ENCODE measurements at places on chromosomes 12 and 14.
A peak's percentile ranks its signal among the peaks of the same experiment; 100 is the strongest.

GRCh38 chr14:79011091-79011919 lies 841.1 kb downstream of the NRXN3 start:
- no peak for DNase-seq

DNA sequence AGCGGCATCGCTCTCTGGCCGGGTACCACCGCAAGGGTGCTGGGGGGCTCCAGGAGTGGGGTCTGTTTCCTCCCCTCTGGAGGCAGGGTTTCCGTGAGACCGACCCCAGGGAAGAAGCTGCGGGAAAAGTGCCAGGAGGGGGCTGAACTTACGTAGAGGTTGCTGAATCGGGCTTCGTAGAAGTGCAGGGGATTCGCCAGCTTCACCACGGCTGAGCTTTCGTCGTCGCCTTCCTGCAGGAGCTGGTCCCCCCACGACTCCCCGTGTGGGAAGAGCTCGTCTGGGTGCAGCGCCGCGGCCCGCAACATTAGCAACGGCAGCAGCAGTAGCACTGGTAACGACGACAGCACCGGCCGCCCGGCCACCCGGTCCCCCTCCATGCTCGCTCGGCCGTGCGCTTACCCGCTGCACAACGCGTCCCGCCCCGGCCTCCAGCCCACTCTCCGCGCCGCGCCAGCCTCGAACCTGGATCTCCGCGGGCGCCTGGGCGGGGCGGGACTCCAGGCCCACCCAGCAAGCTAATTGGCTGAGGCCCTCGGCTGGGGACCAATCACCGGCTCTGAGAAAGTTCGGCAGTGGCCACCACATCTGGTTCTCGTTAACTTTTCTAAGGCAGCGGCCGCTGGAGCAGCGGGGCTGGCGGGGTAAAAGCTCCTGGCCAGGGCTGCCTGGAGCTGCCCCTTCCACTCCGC lies at the start of gene NID2:
NID2 (minus strand) TSS at position 445 of the 692 bp plus-strand sequence; CDS start at position 380, 65 bp downstream.
- DNase-seq, result no peak

- no peak for DNase-seq
Observed at GRCh38 chr14:97311411-97311810, 514.2 kb downstream of the VRK1 start.

DNA sequence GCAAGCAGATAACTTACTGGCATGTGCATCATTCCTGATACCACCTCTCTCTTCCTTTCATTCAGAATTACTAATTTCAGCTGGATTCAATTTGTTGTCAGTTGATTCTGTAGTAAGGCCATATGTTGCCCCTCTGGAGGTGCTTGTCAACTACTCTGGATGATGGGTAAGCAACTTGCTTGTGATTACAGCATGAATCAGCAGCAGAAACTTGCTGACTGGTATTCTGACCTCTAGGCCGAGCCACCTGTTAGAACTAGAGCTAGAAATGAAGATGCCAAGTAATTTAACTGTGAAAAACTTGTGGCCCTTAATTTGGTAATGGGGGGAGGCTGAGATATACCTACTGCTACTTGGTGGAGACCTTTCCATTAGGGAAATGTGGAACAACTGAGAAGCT lies 5.1 kb downstream of the RNF10 start:
- no peak for DNase-seq

- no peak for DNase-seq
Observed at GRCh38 chr14:77143071-77143470, 1.5 kb upstream of the ZDHHC22 start.

- no peak for DNase-seq
Observed at GRCh38 chr14:47763188-47763854, 87.9 kb upstream of the MDGA2 start.

DNA sequence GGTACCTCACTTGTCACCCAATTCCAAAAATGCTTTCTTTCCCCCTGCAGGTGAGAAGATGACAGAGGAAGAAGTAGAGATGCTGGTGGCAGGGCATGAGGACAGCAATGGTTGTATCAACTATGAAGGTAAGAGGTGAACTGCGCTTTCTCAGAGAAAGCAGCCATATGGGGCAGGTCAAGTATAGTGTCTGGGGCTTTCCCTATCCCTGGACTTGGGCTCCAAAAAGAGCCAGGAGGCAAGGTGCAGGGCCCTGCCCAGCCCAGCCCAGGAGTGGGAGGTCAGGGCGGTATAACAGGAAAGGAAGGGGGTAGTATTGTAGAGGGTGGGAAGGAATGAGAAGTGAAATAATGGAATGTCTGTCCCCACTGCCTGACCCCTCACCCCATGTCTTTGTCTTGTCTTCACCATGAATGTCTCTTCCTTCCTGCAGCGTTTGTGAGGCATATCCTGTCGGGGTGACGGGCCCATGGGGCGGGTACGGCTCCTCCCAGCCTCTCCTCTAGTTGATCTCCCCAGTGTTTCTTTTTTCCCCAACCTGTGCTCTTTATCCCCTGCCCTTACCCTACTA lies 2.1 kb downstream of the MYL6 start:
- no peak for DNase-seq

- DNase-seq, result no peak
Observed at GRCh38 chr14:105195522-105196264, 14.6 kb upstream of the NUDT14 start.

DNA sequence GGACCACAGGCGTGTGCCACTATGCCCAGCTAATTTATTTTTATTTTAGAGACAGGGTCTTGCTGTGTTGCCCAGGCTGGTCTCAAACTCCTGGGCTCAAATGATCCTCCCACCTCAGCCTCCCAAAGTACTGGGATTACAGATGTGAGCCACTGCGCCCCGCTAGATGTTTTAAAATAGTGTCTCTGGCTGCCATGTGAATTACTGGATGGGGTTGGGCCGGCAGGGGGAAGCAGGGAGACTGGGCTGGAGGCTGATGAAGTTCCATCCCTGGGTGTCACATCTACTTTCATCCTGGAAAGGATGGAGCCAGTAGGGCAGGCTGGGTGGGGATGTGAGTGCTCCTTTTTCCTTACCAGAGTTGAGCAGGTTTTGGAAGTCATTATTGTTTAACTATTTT lies 46.1 kb downstream of the DNAH10 start:
- peak; percentile 6 for DNase-seq

- no peak for DNase-seq
Observed at GRCh38 chr12:32322354-32322753, 77.0 kb upstream of the FGD4 start.

Measured in HCT116 (cell line).